ENCODE measurements at places on chromosomes 6 and 20.

DNA sequence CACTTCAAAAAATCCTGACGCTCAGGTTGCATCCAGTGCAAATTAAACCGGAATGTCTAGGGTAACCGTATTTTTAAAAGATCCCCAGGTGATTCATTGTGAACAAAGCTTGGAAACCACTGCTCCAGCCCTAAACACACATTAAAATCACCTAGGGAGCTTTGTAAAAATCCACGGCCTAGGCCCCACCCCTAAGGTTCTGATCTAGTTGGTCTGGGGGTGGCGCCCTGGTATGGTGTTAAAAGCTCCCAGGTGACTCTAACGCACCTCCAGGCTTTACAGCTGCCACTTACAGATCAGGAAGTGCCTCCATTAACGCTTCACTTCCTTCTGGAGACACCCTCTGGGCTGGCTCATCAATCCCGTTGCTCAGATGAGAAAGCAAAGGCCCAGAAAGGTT lies 92.2 kb downstream of the GRM4 start:
- no peak for DNase-seq

GRCh38 chr20:24407151-24407550 lies 62.3 kb upstream of the SYNDIG1 start:
- no peak for DNase-seq

DNA sequence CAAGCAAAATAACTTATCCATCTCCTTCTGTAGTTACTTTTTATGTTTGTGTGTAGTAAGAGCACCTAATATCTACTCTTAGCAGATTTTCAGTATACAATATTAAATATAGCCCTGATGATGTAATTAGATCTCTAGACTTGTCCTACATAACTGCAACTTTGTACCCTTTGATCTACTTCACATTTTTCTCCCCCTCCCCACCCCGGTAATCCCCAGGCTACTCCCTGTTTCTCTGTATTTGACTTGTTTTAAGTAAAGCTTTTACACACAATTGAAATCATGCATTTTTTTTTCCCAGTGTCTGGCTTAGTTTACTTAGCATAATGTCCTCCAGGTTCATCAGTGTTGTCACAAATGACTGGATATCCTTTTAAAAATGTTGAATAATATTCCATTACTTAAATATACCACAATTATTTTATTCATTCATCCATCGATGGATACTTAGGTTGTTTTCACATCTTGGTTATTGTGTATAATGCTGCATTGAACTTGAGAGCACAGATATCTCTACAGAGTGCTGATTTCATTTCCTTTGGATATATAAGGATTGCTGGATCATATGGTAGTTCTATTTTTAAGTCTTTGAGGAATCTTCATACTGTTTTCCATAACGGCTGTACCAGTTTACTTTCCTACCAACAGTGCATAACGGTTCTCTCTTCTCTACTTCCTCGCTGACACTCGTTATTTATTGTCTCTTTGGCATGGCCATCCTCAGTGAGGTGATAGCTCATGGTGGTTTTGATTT lies 212.7 kb downstream of the CDKAL1 start:
- no peak for DNase-seq

DNA sequence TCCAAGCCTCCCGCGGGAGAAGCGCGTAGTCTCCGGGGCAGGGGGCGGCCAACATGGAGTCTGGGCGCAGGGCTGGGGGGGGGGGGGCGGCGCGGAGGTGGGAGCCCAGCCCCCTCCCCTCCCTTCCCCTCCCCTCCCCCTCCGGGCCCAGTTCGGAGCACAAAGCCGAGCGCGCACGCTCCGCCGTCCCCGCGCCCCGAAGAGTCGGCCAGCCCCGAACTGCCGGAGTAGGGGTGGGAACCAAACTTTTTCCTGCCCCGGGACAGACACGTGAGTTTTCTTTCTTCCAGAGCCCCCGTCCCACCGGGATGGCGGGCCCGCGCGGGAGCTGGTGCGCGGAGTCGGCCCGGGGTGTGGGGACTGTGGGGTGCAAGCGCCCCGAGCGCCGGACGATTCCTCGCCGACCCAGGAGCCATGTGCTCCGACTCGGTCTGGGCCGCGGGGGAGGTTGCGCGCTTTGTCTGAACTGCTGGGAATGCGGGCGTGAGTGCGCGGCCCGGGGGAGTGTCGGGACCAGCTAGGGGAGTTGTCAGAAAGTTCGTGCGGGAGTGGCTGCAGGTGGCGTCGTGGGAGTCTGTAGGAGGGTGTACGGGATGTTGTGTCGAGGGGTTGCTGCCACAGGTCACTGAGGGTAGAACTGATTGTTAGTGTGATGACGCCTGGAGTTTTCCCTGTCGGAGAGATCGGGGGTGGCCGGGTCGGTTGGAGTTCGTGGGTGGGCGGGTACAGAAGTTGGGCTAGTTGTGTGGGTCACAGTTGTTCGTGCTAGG lies 1.2 kb downstream of the TGIF2 start:
- DNase-seq = peak; percentile 68

DNA sequence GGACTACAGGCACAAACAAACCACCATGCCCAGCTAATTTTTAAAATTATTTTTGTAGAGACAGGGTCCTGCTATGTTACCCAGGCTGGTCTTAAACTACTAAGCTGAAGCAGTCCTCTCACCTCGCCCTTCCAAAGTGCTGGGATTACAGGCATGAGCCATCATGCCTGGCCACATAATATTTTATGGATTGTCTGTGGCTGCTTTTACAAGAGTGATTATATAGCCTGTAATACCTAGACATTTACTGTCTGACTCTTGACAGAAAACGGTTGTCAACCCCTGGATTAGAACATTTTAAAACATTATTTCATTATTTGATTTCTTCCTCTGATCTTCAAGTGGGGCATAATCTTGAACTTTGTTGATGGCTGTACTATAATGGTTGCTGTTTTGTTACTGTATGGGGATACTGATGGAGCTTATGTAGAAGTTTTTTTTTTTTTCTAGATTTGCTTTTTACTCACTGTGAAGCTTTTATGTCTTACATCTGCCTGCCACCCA lies 14.3 kb downstream of the PARD6B start:
- DNase-seq = no peak

DNA sequence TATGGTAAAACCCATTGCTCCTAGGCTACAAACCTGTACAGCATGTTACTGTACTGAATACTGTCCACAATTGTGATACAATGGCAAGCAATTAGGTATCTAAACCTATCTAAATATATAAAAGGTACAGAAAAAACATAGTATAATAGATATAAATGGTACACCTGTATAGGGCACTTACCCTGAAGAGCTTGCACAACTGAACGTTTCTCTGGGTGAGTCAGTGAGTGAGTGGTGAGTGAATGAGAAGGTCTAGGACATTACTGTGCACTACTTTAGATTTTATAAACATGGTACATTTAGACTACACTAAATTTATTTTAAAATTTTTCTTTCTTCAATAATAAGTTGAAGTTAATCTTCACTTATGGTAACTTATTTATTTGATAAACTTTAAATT lies 119.9 kb upstream of the CEP85L start:
- DNase-seq = no peak

DNA sequence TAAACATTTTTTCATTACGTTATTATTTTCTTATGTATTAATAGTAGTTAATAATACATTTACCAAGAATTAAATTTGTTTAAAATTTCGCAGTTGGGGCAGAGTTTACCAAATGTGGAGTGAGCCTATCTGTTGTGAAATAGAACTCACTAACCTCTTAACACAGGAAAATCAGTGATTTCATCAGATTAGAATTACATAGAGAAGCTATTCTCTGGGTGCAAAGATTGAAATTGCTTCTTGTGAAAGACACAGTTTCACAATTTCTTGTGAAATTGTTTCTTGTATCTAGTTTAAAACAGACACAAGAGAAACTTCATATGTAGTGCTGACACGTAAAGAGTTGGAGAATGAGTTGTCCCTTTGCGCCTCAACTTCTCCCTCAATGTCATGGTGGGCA lies 69.4 kb upstream of the PRL start:
- no peak for DNase-seq

GRCh38 chr6:132865364-132865763 lies 51.0 kb downstream of the RPS12 start:
- DNase-seq = no peak

GRCh38 chr6:89007209-89008000 lies 44.0 kb upstream of the RNGTT start:
- no peak for DNase-seq

GRCh38 chr6:139520321-139520768 lies 145.9 kb upstream of the CITED2 start:
- DNase-seq = no peak

- no peak for DNase-seq
These were observed 37.9 kb upstream of the RNF217 start for GRCh38 chr6:124924333-124924759.

All from posterior cingulate gyrus (tissue), 11 donors.